ENCODE measurements at places on chromosomes 1 and 21.

DNA sequence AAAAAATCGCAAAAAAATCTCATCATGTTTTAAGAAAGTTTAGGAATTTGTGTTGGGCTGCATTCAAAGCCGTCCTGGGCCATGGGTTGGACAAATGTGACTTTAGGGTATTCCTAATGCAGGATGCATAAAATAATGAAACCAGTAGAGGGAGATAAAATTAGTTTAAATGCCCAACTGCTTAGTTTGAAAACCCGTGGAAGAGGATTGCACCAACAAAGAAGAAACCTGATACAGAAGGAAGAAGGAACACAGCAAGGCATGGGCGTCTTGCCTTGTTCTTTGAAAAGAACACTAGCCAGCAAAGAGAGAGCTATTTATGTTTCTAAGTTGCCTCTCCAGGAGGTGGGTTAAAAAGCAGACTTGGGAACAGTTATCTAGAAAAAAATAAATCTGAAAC lies 37.9 kb downstream of the WDR3 start:
- no peak for DNase-seq

GRCh38 chr1:204224655-204225054 lies 10.9 kb upstream of the GOLT1A start:
- no peak for DNase-seq

GRCh38 chr21:35779690-35780570 lies 280.4 kb downstream of the SETD4 start:
- DNase-seq: no peak

GRCh38 chr1:238592621-238593020 lies 701.9 kb upstream of the ZP4 start:
- no peak for DNase-seq

- no peak for DNase-seq
These were observed 71.7 kb downstream of the TOMM20 start for GRCh38 chr1:235056937-235057336.

DNA sequence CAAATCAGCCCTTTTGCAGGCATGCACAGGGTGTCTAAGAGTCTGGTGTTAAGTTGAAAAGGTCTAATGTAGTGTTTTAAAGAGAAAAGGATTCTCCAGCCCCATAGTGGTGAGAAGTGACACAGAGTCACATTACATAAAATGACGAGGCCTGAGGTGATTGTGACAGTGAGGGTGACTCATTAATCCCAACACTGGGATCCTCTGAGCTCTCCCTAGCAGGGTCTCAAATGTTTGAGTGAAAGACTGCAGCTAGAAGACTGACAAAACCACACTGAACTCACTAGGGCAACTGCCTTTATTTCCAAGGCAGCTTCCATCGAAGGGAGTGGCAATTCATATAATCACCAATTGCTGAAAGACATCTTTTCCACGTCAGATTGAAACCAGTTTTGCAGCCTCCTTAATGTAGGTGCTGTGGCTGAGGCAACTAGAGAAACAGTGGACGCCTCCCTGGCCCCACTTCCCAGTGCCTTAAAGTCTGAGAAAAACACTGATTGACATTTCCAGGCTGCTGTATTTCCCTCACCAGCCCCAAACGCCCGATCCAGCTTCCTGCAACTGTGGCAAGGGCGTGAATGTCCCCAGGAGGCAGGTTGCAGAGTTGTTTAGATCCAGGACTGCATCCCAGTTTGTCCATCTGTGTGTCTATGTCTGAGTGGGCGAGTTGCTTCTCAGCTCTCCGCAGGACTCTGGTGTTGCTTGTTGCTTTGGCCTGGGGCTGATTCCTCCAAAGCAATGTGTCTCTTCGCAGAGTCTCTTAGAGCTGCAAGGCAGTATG lies 81.4 kb downstream of the RUNX1 start:
- no peak for DNase-seq

DNA sequence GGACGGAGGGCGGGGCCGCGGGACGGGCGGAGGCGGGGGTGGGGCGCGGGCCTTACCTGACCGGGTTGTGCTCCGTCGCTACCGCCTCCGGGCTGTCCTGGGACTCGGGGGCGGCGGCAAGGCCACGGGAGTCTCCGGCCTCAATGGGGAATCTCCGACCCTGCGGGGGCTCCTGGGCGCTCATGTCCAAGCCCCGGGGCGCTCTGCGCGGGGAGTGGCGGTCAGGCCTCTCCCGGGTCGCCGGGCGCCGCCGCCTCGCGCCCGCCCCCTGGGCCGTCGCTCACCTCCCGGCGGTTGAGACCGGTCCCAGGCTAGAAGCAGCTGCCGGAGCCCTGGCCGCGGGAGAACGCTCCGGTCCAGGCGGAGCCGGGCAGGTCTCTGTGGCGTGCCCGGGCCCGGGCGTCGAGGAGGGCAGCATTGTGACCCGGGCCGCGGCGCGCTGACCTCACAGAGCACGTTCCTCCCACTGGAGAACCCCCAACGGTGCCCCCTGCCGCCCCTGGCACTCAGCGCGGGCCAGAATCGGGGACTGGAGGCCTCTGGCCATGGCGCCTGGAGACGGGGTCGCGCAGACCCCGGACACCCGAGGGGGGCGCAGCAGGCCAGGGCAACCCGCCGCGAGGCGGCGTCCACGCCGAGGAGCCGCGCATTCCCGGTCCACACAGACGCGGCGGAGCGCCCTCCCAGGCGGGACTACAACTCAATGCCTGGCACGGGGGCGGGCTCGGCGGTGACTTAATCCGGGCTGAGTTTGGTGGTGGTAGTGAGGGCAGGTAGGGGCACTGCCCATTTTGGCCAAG lies 411 bp downstream of the FAM229A start:
- no peak for DNase-seq

GRCh38 chr1:206636671-206637070 lies 1.3 kb downstream of the DYRK3 start:
- no peak for DNase-seq

DNA sequence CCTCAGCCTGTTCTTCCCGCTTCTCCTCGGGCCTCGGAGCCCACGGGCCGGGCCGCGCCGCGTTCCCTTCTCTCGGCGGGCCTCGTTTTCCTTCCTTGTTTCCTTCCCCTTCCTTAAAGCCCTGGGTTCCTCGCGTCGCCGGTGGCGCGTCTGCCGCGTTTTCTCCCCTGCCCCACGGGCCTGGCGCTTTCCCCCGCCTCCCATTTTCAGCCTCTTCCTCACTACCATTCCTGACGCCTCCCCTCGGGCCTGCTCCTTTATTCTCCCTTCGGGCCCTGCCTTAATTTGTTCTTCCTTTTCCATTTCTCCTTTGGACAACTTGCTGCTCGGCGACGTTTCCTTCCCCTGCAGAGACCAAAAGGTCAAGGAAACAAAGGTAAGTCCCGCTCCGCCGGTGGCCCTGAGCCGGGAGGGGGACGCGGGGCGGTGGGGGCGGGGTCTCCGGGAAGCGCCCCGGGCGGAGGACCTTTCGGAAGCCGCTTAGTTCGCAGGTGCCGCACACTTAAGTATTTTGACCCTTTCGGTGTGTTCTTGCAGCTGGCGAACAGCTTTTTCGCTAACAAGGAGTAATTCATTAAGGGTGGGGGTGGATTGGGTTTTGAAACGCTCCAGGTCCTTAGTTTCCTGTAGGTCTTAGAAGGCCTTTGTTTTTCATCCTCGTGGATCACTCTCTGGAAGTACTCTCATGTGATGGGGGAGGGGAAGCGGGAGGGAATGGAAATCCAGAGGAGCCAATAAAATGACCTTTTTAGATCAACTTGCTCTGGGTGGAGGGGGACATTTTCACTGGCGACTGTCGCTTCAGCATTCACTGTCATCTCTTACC lies 780 bp downstream of the YTHDF2 start:
- DNase-seq: no peak

DNA sequence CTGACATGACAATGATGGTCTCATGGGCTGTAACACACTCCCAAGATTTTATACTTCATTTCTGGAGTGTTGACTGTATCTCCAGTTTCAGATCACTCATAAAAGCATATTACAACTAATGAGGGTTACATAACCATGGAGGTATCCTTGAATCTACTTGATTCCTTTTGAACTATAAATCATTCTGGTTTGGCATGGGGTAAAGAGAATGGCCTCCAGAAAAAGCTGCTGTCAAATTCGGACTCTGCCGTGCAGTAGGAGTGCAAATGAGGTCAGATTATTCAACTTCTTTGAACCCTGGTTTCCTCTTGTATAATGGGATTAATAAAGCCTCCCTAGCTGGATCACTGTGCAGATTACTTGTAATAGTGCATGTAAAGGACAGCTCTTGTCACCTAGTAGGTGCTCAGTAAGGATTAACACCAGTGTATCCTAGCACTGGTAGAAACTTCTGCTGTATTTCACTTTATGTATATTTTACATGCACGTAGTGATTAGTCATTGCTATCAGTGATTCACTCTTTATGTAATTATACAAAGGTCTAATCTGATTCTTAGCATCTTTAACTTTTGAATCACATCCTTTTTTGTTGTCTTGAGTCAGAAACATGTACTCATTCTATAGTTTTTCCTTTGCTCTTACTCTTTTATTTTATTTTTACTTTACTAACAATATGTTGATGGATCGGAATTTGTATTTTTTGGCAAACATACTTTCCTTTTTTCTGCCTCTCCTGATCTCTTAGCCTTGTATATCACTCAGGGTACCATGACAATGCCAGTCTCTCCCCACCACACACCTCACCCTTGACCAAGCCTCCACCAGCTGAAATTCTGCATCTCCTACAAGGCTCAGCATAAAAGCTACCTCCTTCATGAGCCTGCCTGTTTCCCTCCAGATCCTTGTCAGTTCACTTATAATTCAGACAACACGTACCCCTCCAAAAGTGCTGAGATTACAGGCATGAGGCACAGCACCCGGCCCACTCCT lies 3.2 kb downstream of the LRRC8C start:
- no peak for DNase-seq

DNA sequence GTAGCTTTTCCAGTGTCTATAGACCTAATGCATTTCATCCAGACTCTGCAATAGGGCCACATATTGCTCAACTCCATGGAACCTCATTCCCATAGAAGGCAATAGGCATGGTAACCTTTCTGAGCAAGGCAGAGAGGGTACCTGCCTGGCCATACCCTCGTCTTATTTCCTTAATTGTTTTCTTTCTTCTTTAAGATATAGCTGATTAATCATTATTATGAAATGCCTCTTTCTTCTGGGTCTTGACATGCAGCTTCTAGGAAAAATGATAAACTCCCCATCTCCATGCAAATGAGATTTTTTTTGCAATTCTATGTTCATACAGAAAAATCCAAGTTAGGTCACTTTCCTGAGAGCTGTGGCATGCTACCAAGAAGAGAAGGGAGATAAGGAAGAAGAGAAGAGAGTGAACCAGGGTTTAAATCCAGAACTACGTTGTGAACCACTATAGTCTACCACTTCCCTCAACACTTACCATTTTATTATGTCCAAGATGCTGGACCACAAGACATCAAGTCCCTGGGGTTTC lies 33.0 kb upstream of the IL20 start:
- no peak for DNase-seq

DNA sequence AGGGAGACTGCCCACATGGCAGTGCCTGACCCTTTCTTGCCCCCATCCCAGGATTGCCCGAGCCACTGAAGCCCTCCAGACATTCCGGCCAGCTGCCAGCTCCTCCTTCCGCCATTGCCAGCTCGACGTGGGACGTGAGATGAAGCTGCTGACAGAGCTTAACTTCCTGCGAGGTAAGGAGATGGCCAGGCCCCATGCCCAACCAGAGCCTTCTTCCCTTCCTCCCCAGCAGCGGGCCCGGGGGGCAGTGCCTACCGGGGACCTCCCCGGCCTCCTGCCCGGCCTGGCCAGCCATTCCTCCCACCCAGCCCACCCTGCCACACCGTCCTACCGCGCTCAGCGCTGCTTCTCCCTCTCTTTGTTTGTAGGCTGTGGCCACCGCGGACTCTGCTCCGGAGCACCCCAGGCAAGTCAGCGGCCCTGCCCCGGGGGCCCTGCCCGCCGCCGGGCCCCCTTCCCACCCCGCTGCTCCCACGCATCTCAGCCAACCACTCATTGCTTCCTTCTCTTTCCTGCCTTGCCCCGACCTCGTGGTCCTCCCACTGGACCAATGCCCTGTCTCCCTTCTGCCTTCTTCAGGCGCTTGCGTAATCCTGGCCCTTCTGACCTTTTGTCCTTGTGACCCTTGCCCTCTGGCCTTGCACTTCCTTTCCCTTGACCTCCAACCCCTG lies 4.9 kb downstream of the TRIM46 start:
- DNase-seq: no peak

DNA sequence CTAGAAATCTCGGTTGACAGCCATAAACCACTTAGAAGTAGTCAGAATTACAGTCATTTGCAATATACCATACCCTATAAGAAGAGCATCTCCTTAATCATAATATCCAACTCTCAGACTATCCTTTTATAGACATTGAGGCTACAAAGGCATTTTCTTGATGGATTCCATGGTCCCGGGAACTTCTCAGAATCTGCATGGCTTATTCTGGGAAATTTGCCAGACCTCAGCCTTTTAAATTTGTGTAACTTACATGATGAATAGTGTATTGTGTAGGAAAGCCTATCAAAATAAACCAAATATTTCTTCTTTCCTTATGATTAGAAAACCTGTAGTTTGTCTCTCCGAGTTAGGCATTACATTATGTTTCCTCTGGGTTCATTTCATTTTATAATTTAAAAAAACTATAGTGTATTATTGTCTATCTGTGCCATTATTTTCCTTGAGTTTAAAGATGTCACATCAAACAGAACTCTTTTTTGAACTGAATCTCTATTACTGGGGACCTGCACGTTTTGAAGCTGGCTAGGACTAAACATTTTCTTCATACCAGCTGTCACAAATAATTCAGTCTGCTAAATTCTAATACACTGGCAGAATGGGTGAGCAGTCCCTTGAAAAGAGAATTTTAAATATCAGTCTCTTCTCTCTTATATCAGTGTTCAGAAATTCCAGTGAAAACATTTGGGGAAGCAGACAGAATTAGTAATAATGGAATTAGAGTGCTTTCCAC lies 102.9 kb downstream of the GABPA start:
- no peak for DNase-seq

DNA sequence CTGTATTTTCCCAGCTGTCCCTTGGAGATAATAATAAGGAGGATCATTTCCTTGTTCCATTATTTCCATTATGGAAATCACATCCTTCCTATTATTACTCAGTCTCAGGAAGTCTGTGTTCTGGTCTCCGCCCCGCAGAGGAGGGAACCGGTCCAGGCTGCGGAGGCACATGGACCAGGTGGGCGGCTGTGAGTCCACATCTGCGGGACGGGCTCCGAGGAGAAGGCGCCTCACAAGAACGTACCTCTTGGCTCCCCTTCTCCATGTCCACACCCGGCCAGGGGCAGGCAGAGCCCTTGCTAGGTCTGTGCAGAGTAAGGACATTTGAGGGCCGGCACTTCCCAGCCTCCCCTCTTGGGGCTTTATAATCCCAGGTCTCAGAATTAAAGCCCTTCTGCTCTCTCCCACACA lies 14.6 kb downstream of the RAB7B start:
- DNase-seq: no peak

- no peak for DNase-seq
These were observed 118.1 kb upstream of the GADD45A start for GRCh38 chr1:67566803-67567377.

GRCh38 chr21:16195538-16195910 lies 465.7 kb downstream of the USP25 start:
- DNase-seq: no peak

Measured in NCI-H2081 treated with DMSO at 0.1 percent for 48 hours (cell line).